ENCODE measurements at places on chromosomes 2 and 18.

DNA sequence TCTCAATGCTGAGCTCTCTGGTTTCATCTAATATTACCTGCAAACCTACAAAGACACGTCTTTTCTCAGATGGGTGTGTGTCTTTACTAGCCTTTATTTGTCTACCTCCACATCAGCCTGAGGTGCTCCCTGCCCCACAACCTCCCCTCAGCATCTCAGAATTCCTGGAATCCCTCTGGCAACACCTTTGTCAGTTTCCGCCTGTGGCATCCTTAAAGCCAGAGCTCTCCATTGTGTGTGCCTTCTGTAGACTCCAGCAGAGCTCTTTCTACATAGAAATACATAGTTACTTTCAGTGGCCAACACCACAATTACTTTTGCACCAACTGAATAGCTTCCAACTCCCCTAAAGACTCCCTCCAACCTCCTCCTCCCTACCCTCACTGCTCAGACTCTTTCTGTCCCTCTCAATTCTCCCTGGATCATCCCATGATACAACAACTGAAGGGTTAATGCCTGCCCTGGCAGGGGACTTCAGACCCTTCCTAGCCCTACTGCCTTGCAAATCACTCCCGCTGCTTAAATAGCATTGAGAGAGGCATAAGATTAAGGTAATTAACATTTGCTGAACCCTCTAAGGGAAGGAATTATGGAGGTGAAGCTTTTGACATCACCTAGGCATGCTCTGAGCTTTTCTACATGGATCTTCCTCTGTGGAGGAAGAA is 39.6 kb upstream of the RMDN2 start:
- no peak for DNase-seq

DNA sequence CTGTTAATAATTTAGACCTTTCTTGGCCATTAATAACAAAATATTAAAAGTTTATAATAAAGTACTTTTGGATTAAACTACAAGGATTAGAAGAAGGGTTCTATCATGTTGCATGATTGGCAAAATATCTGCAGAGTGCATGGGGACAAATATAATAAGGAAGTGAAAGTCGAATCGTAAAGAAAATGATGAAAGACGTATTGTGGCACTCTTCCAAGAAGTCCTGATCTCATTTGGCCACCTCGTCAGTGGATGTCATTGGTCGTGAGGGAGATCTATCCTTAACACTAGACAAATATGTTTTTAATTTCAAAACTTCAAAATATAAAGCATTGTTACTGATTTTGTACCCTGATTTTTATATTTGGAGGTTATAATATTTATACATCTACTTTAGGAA is 197.7 kb upstream of the STON1 start:
- no peak for DNase-seq

DNA sequence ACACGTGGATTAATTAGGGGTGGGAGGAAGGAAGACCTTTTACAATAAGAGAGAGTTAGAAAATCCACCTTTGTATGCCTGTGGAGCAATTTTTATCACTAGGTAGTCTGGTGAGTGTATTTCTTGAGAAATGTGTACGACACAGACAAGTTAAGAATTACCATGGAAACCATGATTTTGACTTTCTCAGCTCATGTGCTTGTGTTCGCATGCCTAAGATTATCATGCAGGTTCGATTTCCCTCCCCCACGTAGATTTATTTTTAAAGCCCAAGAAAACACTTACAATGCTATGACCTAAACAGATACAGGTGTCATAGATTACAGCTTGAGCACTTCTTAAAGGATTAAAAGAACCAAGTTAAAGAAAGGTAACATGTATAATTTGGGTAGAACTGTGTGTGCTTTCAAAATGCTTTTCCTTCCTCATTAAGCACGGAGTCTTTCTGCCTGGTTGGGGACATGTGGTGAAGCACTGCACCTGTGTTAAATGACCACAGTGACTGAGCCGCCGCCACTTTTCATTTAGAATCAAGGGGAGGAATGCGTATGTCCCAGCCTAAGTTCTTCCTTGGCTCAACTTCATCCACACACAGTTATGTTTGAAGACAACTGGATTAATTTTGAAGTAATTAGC is 16.6 kb downstream of the SERTAD2 start:
- no peak for DNase-seq

GRCh38 chr18:68847219-68847837 is 49.4 kb downstream of the CCDC102B start:
- DNase-seq, result no peak

DNA sequence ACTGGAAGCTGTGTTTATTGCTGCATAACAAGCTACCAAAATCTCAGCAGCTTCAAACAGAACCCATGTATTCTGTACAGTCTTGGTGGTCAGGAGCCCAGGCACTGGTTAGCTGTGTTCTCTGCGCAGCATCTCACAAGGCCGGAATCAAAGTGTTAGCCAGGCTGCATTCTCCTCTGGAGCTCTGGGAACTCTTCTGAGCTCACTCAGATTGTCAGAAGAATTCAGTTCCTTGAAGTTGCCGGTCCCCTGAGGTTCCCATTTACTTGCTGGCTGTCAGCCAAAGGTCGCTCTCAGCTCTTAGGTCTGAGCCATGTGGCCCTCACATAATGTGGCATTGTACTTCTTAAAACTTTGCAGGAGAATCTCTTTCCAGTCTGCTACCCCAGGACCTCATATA is 123.6 kb upstream of the SMIM21 start:
- no peak for DNase-seq

DNA sequence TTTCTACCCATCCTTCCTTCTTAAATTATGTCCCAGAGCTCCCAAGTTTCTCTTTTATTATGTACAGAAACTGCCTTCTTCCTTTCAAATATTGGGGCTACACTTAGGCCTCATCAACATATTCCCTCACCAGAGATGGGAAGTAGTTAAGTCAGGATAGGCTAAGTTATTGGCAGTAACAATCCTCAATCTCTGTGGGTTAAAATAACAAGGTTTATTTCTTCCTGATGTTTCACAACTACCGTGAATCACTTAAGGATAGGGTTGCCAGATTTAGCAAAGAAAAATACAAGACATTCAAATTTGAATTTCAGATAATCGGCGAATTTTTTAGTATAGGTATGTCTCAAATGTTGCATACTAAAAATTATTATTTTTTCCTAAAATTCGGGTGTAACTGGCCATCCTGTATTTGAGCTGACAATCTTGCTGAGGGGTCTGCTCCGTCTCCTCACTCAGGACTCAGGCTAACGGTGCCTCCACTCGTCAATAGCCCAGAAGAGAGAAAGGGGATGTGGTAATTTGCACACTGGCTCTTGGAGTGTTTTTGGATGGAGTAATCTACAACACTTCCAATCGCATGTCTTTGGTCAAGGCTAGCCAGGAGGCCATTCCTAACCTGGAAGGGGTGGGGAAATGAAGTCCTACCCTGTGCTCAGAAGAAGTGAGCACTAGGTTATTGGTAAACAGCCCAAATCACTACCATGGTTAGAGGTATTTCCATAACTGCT is 91.7 kb downstream of the ACTR3 start:
- DNase-seq, result no peak

DNA sequence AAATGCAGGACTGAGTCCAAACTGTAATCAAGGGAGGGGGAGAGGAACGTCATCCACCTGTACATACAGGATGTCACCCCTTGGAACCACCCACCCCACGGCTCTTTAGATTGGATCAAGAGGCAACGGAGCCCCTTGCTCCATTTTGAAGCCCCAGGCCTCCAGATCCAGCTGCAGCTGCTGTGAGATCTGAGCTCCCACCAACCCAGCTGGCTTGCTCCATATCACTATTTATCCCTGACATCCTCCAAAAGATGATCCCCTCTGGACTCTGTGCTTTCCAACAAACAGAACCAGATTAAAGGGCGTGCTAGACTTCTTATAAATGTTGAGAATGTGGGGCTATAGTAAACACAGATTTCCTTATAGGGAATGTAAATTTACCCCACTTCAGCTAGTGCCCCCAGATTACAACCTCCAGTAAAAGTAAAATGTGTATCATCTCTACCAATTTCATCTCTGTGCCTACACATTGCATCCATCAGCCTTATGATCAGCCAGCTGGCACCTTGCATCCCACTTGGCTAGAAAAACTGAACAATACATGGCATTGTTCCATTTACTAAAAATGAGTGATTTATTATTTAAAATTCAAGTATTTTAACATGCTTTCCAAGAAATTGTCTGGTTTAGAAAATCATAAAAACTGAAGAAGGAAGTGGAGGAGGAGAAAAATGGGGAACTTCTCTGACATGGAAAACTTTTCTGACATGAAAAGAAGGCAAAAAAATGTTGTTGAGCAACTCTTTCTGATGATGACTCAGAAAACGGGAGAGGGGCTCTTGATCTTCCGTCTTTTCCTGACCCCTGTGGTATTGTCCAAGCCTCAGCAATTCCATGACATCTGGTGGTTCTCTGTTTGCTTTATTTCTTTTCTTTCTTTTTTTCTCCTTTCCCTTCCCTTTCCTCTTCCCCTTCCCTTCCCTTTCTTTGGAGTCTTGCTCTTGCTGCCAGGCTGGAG is 262.6 kb upstream of the THUMPD2 start:
- DNase-seq, result no peak

- peak; percentile 35 for DNase-seq
Measured at GRCh38 chr2:127081826-127082633, 24.9 kb downstream of the BIN1 start.

All from activated CD4-positive, CD25-positive, alpha-beta regulatory T cell (primary cell).